AG04450 (cell line): ENCODE measurements at places on chromosomes 5 and 9.

DNA sequence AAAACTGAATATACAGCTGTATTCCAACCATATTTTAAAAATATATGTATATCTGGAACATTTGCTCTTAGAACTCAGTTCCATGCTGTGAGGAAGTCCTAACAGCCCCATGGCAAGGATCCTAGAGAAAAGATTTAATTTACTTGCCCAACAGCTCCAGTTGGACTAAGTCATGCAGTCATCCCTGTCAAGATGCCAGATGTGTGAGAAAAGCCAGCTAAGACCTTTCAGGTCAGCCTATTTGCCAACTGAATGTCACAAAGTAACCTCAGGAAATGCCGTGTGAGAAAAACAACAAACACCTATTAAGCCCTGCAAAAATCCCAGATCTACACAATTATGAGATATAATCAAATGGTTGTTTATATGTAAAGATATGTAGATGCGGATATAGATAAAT lies 416.3 kb downstream of the NR2F1-AS1 start:
- peak; percentile 16 for DNase-seq

GRCh38 chr5:122091936-122092600 lies 14.0 kb upstream of the LOX start:
- DNase-seq: no peak

DNA sequence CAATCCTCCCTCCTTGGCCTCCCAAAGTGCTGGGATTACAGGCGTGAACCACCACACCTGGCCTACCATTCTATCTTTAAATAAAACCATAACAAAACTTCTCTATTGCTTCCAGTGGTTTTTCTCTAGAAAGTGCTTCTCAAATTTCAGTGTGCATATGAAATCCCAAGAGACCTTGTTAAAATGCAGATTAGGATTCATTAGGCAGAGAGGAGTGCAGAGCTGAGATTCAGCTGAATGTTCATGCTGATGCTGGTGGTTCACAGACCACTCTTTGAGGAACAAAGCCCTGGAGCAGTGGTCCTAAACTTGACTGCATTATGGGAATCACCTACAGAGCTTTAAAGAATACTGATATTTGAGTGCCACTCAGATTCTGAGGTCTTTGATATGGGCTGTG lies 28.2 kb downstream of the CARD6 start:
- DNase-seq: no peak

DNA sequence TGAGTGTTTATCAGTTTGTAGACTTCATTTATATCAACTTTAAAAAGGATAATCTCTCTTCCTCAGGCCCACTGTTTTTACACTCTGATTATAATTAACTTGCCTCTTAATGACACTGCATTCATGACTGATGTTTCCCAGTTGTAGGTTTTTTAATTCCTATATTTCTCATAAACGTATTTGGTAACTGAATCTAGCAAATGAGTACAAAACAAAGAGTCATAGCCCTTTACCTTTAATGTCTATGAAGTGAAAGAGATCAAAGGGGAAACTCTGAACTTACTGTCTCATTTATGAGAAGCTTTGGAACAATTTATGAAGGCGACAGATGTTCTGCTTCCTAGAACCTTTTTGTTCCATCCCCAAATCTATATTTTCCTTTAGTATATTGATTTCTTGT lies 56.6 kb upstream of the ABCA1 start:
- no peak for DNase-seq

- no peak for DNase-seq
These were observed 66.2 kb downstream of the HSPA4 start for GRCh38 chr5:133117912-133118445.

DNA sequence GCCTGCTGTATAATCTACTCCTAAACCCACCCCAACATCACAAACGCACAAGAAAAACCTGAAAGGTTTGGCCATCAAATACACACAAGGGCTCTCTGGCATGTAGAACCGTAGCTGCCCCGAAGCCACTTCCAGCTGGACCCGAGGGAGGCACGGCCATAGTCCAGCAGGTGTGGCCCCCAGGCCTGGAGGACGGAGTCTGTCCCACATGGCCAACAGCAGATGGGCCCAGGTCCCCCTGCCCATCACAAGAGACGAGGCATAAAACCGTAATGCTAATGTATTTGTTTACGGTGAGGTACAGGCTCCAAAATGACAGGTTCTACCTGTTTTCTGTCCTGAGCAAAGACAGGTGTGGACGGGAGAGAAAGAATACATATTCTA lies 234.2 kb downstream of the SYK start:
- no peak for DNase-seq

- no peak for DNase-seq
These were observed 6.6 kb upstream of the PTPN3 start for GRCh38 chr9:109504689-109505088.

DNA sequence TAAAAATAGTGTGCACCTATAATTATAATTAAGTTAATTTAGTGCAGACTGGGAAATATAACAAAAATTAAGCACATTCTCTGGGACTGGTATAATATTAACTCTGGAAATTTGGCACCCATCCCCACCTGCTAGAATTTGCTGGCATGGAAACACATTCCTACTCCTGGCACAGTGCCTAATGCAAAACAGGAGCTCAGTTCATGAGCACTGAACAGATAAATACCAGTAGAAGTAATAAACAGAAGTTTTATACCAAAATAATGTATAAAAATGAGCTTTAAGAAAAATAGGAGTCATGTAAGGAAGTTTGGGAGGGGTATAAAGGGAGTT lies 23.7 kb upstream of the NPR3 start:
- no peak for DNase-seq

- no peak for DNase-seq
These were observed 70.0 kb downstream of the GLDC start for GRCh38 chr9:6575324-6576034.

GRCh38 chr9:26856413-26857032 lies 36.1 kb downstream of the CAAP1 start:
- DNase-seq: no peak

GRCh38 chr5:148140846-148141245 lies 27.5 kb upstream of the SPINK14 start:
- DNase-seq: no peak

GRCh38 chr9:94705162-94705702 lies 21.3 kb upstream of the AOPEP start:
- no peak for DNase-seq

GRCh38 chr9:72476617-72477437 lies 44.6 kb upstream of the TMC1 start:
- DNase-seq: no peak

- DNase-seq: no peak
These were observed 57.2 kb downstream of the OLFM1 start for GRCh38 chr9:135144581-135145170.

DNA sequence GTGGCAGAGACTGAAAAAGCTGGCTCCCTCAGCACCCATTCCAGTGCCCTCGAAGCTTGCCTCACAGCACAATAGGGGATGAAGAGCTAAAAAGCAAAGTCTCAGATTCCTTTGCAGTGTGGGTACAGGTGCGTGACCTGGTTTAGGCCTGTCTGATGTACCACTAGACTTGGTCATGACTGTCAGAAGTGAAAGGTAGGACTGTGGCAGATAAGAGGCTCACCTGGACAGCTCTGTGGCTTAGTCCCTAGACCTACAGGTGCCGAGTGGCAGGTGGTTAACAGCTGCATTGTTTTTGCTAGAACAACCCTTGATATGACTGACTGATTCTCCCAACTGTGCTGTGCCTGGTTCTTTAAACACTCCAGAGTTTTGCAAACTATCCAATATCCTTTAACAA lies 14.7 kb upstream of the SFXN1 start:
- no peak for DNase-seq

DNA sequence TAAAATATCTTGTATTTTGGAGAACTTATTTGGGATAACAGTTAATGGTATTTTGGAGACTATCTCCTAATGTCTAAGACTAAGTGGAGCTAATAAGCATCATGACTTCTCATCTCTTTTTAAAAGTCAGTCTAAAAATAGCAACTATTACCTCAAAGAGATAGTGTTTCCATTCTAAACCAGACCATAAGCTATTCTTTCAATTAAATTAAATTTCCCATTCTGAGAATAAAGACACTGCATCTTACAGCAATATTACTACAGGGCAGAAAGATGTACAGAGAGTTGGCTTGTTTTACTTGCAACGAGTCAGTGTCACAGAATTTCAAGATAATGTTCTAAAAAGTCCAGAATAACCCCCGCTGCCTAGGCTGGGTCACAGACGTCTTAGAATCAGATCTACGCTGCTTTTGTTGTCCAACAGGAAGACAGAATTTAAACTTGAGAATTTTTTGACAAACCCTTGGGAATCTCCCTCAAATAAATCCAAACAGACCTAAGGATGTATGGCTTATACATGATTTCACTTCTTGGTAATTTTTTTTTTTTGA lies 98.9 kb downstream of the USP20 start:
- DNase-seq: no peak

DNA sequence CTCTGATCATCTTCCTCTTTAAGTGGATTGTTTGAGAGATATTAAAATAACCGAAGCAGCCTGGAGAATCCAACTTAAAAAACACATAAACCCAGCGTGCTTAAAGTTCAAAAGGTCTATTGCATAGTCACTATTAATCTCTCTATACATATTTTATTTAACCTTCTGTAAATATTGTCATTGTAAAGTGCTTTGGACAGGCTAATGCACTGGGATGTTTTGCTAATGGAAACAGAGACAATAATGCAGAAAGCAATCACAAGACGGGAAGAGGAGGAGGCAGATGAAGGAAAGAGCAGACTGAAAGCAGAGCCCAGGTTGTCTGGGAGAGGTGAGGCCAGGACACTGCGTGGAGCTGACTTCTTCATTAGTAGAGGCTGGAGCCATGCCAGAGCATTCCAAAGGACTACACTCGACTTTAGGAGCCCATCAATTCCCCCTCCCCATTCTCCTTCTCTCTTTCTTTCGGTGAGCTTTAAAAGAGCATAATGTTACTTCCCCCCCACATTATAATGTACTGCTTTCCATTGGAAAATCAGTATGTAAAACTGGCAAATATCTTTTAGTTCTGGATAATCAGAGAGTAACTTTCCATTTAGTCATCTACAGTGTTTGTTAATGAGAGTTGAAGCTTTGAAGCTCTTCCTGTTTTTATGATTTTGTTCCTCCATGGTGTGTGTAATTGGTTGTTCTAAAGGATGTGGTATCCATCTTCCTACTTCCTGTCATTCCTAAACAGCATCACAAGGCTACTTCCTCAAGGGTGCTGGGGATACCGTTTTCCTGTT lies 307.3 kb upstream of the MPDZ start:
- DNase-seq: no peak

DNA sequence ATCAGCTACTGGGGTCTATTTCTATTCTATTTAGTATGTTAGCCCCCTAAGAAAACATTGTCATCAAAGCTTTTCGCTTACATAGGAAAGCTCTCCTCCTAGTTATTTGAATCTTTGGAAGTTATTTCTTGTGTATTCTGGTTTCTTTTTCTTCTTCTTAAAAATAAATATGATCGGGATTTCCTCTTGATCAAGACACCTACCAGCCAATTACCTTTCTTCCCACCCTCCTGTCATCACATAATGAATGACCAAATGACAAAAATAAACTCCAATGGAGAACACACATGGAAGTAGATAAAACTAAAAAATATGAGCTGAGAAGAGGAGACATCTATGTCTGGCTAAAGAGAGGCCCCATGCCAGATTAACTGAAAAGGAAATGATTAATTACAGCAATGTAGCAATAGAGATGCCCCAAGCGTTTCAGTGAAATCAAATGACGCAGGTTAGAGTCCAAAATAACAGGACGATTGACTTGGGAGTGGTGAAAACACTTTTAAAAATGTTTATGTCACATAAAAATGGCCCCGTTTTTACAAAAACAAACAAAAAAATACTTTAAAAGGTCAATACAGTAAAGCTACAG lies 59.5 kb upstream of the PCSK1 start:
- DNase-seq: no peak

GRCh38 chr5:6448622-6449464 lies at the start of gene UBE2QL1:
TSS of gene UBE2QL1 (plus strand) at chr5:6448859. CDS start at chr5:6448894, 35 bp downstream.
- no peak for DNase-seq

DNA sequence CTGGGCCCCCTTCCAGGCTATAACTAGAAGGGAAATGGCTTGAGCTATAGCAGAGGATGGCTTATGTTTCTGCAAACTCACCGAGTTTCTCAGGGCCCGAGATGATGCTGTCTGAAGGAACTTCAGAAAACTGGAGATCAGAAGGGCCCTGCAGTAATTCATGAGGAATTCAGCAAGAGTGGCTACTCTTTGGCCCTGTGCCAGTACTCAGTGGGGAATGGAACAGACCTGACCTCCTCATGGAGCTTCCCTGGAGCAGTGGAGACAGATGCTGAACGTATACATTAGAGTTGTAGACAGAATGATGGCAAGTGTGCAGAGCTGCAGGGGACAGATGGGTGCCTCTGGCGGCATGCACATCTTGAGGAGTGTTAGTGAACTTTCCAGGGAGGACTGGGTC lies 17.3 kb upstream of the SMIM32 start:
- no peak for DNase-seq

DNA sequence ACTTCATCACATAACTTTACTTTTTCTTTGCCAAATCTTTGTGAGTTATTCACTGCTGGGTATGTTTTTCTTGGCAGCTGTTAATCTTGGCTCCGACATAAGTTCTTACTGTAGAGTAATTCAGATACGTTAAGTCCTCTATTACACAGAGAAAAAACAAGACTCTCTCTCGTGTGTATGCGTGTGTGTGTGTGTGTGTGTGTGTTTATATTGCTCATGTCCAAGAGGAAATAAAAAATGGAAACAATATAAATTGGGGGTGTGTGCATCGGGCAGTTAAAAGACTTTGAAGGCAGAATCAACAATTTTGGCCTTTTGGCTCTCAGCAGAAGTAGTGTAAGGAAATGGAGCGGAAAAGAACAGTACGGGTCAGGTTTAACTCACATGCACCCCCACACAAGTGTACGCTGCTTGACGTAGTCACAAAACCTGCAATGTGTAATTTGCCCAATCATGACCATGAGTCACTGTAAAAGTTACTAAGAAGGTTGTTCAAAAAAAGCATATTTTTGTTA lies 67.2 kb upstream of the IFNE start:
- DNase-seq: peak; percentile 80

DNA sequence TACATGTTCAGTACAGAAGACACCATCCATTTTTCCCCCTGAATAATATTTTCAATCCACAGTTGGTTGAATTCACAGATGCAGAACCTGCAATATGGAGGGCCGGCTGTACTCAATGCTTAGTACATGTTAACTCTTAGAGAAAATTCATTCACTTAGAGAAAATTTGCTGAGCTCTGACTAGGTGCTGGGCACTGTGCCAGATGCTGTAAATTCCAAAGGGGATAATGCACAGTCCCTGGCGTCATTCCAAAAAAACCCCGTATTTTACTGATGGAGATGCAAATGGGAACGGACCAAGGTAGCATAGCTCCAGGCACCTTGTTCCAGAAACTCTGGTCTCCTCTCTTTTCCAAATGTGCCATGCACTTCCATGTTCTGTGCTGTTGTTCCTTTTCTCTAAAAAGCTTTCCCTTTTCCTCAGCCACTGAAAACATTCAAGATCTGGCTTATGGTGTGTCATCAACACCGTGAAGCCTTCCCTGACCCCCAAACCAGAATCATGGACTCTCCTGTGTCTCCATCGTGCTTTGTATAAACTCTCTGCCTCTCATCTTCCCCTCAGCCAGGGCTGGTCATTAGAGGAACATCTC lies 55.7 kb upstream of the COL15A1 start:
- no peak for DNase-seq

- no peak for DNase-seq
These were observed 450.9 kb upstream of the ZNF608 start for GRCh38 chr5:125197321-125197720.
